Vagina (tissue), 2 donors: ENCODE measurements at places on chromosomes 3 and 15.

- no peaks in the 10 kb centered on the region for H3K36me3 ChIP-seq
- no peak overlapping the region for H3K4me3 ChIP-seq
- H3K4me1 ChIP-seq: no peaks in the 10 kb centered on the region
- no peaks in the 10 kb centered on the region for H3K27me3 ChIP-seq
- no peak overlapping the region for H3K27ac ChIP-seq
These were observed 776.9 kb upstream of the ARPP21 start for GRCh38 chr3:34862456-34862855.

GRCh38 chr3:116445311-116445841, at the start of gene LSAMP:
LSAMP (minus strand) TSS chr3:116445487.
- peak within 1 kb of the TSS; percentile 42 for H3K4me3 ChIP-seq
- peak within 1 kb of the TSS; percentile 39 for H3K27ac ChIP-seq
- no peaks in the 10 kb centered on the region for H3K27me3 ChIP-seq
- no peaks in the 10 kb centered on the region for H3K36me3 ChIP-seq
- peaks cover 7% of the 10 kb centered on the region for H3K4me1 ChIP-seq

DNA sequence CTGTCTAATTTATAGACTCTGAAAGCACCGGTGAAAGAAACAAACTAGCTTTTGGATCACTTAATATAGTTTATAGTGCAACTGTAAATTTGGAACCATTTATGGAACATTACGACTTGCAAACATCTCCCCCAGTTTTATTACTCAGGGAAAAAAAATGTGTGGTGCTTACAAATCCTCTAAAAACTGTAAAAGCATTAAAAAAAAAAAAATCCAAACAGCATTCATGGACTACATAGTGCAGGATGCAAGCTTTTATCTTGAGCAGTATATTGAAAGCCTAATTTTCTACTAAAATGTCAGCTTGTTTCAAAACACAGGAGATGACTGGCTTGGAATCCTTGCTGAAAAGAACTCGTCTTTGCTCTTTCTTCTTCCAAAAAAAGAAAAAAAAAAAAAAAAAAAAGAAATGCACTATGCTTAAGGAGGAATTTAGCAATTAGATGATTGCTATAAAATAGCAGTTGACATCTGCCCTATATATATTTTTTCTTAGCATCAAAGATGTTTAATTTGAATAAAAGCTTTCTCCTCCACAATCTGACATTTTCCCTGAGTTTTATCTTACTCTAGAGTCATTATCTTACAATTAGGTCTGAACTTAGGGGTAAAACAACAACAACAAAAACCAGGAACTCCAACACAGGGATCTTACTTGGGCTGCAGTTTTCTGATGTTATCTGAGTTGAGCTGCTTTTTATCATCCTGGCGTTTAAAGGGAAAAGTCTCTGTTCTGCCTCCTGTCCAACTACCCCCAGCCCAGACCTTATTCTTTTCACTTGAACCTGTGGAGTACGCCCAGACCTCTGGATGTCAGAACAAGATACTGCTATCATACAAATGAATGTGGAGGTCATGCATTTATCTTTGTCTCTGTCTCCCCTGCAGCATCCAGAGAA, 62.6 kb upstream of the PDZRN3 start:
- no peak overlapping the region for H3K4me3 ChIP-seq
- no peaks in the 10 kb centered on the region for H3K27me3 ChIP-seq
- no peak for DNase-seq

- no peaks in the 10 kb centered on the region for H3K36me3 ChIP-seq
- H3K27me3 ChIP-seq: no peaks in the 10 kb centered on the region
These were observed 1221.5 kb upstream of the ALCAM start for GRCh38 chr3:104145164-104145563.

DNA sequence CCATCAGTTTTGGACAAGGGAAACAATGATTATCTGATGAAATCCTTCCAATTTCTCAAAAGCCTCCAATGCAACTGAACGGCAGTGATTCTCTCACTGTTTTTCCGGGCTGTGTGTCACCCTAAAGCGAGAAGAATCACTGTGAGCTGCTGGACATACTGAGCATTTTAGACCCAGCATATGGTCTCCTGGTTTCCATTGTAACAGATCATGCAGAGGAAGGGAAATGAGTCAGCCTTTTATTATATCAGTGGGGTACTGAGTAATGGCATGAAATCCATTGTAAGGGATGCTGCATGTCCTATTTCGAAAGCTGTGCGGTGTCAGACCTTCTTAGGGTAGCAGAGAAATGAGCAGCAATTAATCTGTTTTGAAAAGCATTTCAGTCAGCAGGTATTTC, 287.1 kb downstream of the IL5RA start:
- no peaks in the 10 kb centered on the region for H3K36me3 ChIP-seq
- H3K4me1 ChIP-seq: no peaks in the 10 kb centered on the region
- H3K27ac ChIP-seq: no peak overlapping the region
- no peak overlapping the region for H3K4me3 ChIP-seq

GRCh38 chr3:188684276-188684675, 487.5 kb upstream of the TPRG1 start:
- H3K36me3 ChIP-seq: no peaks in the 10 kb centered on the region
- DNase-seq: no peak
- peaks cover 9% of the 10 kb centered on the region for H3K4me1 ChIP-seq
- H3K27ac ChIP-seq: no peak overlapping the region
- no peak overlapping the region for H3K4me3 ChIP-seq

GRCh38 chr3:67654844-67655177, 399 bp upstream of the SUCLG2 start:
- H3K27ac ChIP-seq: peak overlapping the region; percentile 94
- H3K27me3 ChIP-seq: no peaks in the 10 kb centered on the region
- no peaks in the 10 kb centered on the region for H3K36me3 ChIP-seq
- DNase-seq: no peak
- peak overlapping the region; percentile 64 for H3K4me3 ChIP-seq
- peaks cover 37% of the 10 kb centered on the region for H3K4me1 ChIP-seq
